ENCODE measurements at places on chromosomes 7 and 10. TPM values are rescaled to one million over a fixed set of nuclear protein-coding genes. Genes with fewer than 3 reads are reported as not detected.

The PLAU gene
- polyA plus RNA-seq: 10.4 TPM

DNA sequence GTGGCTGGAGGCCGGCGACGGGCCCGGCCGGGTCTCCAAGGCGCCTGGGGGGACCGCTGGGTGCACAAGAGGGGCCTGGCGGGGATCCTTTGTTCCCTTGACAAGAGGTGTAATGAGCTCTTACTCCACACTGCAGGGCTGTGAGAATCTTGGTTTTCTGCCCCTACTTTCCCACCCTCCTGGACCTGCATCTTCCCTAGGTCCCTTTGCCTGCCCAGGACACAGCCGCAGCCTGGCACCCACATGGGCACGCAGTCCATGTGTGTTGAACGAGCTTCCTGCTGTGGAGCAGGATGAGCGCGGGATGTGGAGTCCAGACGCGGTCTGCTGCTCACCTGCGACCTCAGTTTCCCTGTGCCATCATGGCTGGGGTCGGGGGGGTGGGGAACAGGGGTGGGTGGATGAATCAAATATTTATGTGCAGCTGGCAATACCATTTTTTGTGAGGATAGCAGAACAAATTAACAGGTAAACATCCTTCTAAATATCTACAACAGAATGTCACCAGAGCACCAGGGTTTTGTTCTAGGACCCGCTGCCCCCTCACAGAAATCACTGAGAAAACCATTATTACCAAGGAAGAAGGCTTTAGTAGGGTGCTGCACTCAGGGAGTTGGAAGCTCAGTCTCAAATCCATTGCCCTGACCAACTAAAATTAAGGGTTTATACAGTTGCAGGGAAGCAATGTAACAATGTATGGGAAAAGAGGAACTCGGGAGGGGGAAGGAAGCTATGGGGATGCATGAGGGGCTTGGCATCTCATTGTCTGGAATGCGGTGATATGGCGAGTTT is 474 bp upstream of the NSMCE4A start:
- DNase-seq: no peak

DNA sequence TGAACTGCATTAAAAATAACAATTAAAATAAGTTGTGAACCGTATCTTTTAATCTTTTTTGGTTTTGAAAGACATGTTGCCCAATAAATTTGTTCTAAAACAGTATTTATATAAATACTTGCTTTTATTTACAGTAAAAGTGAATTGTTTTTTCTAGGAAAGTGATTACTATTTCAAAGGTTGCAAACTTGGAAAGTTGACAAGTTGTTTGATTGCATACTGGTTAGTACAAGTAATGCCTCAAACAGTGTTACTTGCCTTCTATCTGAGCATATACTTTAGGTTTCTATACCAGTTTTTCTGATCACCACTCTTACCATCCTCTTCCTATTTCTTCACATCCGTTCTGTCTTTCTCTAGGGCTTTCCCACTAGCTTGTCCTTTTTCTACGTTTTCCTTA is 212.6 kb downstream of the FOXP2 start:
- no peak for DNase-seq

DNA sequence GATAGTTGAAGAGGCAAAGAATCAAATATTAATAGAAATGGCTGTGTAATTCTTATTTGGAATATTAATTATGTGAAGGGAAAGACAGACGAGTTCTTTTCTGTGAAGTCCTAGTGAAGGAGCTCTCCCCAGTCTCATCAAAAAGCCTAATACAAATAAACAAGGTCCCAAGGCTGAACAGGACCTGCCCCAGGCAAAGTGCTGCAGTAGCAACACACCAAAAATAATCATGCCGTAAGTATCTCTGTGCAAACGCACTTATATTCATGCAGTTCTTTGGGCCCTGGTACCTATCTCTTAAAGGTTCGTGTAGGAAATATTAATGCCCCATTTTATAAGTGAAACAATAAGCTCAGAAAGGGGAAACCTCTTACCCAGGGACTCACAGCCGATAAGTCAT is 12.2 kb upstream of the CHST15 start:
- DNase-seq: no peak

- DNase-seq: no peak
Observed at GRCh38 chr7:91570560-91570959, 306.3 kb downstream of the FZD1 start.

DNA sequence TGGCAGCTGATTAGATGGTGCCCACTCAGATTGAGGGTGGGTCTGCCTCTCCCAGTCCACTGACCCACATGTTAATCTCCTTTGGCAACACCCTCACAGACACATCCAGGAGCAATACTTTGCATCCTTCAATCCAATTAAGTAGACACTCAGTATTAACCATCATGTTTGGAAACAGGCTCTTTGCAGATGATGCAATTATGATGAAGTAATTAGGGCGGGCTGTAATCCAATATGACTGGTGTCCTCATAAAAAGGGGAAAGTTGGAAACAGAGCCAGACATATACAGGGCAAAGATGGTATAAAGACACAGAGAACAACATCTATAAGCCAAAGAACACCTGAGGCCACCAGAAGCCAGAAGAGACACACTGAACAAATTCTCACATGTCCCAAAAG is 658.6 kb downstream of the CCSER2 start:
- no peak for DNase-seq

GRCh38 chr7:4235596-4235995 is 446.5 kb upstream of the FOXK1 start:
- DNase-seq: no peak

GRCh38 chr10:124366825-124367224 is 51.9 kb downstream of the OAT start:
- DNase-seq: no peak

DNA sequence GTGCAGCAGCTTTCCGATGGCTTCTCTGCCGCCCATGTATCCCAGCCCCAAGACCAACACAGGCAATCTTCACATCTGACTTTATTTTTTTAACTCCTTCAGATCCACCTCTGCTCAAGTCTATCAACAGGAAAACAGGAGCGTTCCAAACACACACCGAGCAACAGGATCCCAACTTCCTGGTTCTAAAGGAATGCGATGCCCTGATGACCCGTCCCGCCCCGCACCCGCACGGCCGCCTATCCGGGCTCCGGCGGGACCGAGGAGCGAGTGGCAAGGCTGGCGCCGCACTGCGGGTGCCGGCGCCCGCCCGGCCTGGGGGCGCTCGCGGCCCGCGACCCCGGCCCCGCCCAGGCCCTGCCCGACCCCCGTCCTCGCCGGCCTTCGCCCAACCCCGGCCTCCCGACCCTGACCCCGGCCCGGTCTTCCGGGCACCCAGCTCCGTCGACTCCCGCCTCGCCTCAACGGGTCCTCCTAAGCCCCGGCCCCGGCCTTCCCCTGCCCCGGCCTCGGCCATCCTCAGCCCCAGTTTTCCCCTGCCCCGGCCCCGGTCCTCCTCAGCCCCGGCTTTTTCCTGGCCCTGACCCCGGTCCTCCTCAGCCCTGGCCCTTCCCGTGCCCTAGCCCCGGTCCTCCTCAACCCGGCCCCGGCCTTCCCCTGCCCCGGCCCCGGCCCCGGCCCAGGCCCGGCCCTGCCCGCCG is 730 bp downstream of the LARP4B start:
- DNase-seq: no peak

The TMEM176B gene
- polyA plus RNA-seq: 15.9 TPM

GRCh38 chr10:4094751-4095150 is 309.7 kb upstream of the KLF6 start:
- no peak for DNase-seq

DNA sequence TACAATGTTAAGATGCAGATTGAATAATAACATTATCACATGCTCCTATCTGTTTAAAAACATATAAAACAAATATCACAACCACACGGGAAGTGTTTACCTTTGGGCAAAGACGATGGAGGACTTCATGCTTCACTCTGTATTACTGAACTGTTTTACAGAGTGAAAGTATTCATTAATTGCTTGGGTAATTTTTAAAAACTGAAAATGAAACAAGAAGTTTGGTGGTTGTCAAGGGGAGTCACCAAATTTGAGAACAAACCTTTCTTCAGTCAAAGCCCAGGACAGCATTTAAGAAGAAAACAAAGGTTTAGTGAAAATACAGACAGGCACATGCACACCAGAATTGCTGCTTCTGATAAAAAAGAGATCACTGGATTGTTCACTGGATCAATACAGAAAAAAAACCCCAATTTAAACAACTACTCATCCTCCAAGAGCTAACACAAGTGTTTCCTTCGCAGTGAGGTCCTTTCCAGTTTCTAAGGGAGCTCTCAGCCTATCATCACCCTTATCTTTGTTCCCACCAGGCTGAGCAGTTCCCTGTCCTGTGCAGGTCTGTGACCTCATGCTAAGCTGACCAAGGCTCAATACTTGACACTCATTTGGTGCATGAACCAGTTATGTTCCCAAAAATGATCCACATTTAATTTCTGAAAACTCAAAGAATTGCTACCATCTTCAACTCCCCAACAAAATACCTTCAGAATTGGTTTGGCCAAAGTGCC is 8.8 kb downstream of the PARP12 start:
- DNase-seq: no peak

The UBN2 gene
- polyA plus RNA-seq: 1.3 TPM

The FKBP6 gene
- polyA plus RNA-seq: not detected

- DNase-seq: no peak
Observed at GRCh38 chr7:137836113-137836509, 10.7 kb downstream of the DGKI start.

DNA sequence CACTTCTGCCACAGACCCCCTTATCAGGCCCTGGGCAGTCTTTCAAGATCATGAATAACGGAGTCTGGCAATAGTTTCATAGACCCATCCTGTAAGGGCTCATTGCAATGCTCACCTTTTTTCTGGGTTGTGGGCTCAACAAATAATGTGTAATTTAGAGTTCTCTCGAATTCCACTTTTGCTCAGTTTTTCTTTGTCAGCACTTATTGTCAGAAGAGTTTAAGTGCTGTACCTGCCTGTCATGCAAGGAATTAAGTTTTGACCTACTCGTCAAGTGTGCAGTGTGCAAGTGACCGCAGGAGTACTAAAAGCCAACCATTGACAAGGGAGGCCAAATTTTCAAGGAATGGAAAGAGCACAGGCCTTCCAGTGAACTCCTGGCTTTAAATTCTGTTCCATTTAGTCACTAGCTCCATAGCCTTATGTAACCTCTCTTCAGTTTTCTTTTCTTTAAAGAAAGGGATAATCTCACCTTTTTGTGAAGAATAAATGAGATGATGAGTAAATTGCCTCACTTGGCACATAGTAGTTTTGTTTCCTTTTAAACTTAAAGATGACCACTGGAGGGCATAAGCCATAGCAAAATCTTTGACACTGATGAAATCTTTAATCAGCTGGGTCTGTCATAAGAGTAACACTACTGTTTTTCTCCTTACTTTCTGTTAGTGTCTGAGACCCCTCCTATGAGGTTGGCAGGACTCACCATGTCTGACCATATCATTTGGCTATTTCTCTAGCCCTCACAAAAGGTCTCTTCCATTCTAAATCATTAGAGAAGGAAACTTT is 313.3 kb downstream of the TYW1 start:
- no peak for DNase-seq

DNA sequence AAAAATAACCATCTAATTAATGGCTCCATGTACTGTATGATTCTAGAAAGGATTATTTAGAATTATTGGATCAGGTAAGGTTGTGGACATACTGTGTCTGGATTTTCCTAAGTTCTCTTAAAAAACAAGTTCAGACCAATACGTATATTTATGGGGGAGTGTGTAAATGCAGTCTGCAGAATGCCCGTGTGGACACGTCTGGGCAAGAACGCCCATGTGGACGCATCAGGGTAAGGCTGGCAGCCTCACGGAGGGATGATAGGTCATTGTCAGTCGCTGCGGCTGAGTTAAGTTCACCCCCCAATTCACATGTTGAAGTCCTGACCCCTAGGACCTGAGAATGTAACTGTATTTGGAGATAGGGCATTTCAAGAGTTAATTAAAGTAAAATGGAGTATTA is 160.0 kb upstream of the SHH start:
- no peak for DNase-seq

The LDB1 gene
- 21.9 TPM for polyA plus RNA-seq

The IQUB gene
- 0.13 TPM for polyA plus RNA-seq

The OR13A1 gene
- not detected for polyA plus RNA-seq

- no peak for DNase-seq
Observed at GRCh38 chr7:39526666-39527065, 39.5 kb upstream of the YAE1 start.

The TCERG1L gene
- not detected for polyA plus RNA-seq

DNA sequence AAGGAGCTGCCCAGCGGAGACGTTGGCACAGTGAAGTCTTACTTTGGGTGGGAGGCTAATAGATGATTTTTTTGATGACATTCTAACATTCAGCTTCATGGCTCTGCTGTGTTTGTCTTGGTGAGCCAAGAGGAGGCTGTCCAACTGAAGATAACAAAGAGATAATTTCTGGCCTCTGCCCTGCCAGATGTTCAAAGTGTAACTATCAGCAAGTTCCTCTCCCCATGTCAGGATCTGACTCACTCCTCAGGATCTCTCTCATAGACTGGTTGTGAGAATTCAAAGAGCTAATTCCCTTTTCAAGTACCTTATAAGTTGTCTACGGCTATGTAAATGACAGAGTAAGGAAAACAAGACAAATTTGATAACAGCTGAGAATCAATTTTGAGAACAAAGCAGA is 1340.9 kb downstream of the XPNPEP1 start:
- no peak for DNase-seq

- no peak for DNase-seq
Observed at GRCh38 chr7:100346921-100347320, 11.0 kb upstream of the PILRB start.

DNA sequence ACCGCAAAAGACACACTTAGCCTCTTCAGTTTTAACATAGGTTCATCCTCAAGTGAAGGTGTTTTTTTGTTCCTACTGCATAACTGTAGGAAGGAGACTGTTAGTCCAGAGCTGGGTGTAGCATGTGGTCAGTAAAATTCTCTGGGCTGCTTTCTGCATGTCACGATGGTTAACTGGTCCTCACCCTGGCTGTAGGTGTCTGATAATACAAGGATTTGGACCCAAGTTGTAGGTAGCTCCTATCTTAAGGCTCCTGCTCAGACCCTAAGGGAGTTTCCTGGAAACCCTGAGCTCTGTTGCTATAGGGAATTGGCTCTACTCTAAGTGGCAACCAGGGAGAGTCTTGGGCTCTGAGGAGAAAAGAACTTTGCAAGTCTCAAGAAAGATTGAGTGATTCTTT is 112.9 kb downstream of the SAMD9 start:
- no peak for DNase-seq

DNA sequence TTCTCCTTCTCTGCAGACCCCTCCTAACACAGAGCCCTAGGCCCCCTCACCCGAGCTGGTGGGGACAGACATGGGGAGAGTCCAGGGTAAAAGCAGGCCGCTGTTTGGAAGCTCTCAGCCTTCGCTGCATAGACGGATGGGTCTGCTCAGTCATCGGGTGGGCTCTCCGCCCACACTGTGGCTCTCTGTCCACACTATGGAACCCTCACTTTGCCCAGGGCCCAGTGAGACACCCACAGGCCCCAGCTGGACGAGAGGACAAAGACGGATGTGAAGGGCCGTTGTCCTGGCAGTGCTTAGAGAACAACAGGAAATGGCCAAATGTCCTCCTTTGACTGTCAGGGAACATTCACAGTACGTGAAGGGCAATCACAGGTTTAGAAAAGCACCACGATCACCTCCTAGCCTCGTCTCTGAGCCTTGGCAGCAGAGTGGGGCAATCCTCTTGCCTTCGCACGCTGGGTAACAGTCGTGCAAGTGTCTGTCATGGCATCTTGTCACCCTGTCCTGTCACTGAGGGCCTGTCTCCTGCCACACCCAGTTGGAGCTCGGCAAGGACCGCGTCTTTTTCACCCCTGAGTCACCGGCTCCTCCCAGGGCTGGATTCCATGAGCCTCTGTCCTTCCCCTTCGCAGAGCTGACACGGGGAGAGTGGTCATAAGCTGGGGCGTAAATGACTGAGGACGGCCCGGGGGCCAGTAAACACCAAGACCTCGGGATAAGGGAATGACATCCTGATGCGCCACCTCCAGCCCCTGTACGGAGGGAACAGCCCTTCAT is 80.6 kb downstream of the PRKAG2 start:
- no peak for DNase-seq

- peak; percentile 3 for DNase-seq
Observed at GRCh38 chr10:6035101-6035834, 26.9 kb downstream of the IL2RA start.
